ENCODE measurements at places on chromosomes 2 and 18.

DNA sequence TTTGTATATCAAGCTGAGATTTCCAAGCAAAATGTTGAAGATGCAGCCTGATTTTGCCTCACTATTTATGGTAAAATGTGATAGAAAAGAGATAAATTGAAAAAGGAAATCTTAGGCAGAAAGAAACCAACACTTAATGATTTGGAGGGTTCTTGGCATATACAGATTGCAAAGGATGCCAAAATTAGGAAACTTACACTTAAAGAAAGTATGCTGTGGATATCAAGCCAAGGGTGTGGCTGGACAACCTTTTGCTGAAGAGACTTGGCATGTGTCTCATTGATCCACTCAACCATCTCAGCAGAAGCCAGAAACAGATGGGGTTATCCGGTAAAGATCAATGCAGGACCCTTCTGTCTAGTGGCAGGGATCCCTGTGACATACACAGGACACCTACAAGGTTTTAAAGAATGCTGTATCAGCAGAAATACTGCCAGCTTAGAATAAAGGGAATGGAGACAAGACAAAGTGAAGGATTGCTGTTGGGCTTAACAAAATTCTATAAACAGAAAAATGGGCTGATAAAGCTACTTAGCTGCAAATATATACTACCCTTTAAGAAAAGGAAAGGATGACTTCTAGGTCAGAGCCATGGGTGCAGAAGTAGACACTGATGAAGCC is 107.3 kb upstream of the CYP26B1 start:
- DNase-seq, result no peak

GRCh38 chr18:50079571-50080295 is 115.2 kb downstream of the MYO5B start:
- no peak for DNase-seq

DNA sequence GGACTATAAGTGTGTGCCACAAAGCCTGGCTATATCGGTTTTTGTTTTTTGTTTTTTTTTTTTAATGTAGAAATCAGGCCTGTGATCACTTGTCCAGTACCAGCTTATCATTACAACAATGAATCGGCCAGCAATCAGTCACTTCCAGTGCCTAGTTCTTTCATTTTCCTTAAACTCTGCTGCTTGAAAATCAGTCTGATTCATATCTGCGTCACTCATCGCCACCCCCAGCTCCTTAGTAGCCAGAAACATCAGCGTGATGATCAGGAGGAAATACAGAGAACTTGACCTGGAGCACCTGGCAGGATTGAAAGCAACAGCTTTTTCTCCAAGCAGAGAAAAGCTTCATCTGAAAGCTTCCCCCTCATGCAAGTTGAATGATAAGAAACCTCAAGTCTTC is 75.4 kb downstream of the SPTBN1 start:
- DNase-seq, result no peak

DNA sequence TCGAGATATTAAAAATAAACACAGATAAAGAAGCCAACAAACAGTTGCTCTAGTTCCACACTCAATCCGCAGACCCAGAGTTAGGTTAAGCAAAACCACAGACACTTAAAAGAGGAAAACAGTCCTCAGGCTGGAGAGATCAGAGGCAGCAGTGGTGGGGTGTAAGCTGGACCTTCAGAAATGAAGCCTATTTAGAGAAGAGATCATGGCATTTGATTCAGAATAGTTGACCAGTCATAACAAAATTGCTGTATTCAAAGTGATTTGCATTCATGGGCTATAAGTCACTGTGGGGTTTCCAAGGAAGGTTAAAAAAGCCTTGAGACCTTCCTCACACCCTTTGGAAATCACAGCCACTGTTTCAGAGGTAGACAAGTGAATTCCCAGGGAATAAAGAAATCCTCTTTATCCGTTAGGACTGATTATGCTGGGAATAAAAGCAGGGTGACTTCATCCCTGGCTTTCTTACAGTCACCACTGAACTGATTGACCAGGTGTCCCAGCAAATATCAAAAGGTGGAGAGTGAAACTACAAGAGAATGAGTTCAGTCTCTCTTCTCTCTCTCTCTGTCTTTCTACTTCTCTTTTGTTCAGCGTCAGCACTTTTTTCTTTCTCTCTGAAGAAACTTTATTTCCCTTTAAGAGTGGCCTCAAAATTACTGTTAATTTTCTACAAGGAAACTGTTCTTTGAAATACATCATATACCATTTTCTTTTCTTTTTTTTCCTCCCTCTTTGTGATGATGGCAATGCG is 171.8 kb upstream of the PIK3C3 start:
- no peak for DNase-seq

DNA sequence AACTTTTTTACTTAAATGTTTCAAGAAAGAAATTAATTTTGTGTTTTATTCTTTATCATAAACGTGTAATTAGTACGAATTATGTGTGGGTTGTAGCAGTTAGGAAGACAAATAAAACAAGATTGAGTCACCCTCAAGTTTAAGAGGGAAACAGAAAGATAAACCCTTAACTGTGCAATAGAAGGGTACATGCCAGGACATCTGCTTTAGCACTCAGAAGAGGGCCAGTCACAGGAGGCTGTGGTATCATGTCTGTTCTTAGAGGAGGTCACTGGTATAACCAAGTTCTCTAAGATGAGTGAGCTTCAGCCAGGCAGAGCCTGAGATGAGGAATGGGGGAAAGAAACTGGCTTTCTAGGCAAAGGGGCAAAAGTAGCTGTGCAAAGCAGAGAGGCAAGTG is 42.4 kb upstream of the GRHL1 start:
- DNase-seq, result no peak

DNA sequence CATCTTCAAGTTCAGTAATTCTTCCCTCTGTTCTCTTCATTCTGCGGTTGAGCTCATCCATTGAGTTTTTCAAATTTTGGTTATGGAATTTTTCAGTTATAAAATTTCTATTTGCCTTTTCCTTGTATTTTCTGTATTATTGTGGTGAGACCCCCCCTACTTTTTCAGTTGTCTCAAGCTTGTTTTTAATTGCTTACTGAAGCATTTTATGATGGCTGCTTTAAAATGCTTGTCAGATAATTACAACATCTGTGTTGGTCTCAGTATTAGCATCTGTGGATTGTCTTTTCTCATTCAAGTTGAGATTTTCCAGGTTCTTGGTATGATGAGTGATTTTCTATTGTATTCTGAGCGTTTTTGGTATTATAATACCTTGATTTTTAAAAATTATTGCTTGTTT is 121.2 kb upstream of the REV1 start:
- no peak for DNase-seq

- DNase-seq, result no peak
These were observed 33.9 kb downstream of the ERLEC1 start for GRCh38 chr2:53820711-53821110.

All from stimulated activated CD4-positive, alpha-beta T cell treated with anti-CD3 and anti-CD28 coated beads, Interleukin-1b, Interleukin-23, amount 100 ng/mL, for 4 hours (primary cell).